Vagina (tissue), 2 donors: ENCODE measurements at places on chromosomes 5 and 9.

DNA sequence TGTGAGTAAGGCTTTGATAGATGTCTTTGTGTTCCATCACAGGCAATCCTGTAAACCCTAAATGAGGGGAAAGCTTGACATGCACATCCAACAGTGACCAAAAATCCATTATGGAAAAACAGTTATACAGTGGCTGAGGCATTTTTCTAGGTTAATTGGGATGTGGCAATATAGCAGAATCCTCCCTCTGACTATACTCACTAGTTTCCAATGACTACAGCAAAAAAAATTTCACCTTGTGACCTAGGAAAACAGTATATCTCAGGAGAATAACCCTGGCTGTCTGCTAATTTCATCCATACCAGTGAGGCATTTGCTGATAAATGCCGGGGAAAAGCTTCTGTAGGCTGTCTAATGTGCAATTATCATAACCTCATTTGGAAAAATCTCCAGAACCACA, 49.9 kb upstream of the SNCAIP start:
- no peaks in the 10 kb centered on the region for H3K27me3 ChIP-seq
- DNase-seq, result no peak
- no peaks in the 10 kb centered on the region for H3K36me3 ChIP-seq
- no peak overlapping the region for H3K4me3 ChIP-seq
- no peaks in the 10 kb centered on the region for H3K4me1 ChIP-seq

GRCh38 chr9:25602400-25603044, 75.7 kb downstream of the TUSC1 start:
- H3K27me3 ChIP-seq, result no peaks in the 10 kb centered on the region
- H3K36me3 ChIP-seq, result no peaks in the 10 kb centered on the region
- H3K4me3 ChIP-seq, result no peak overlapping the region
- no peak for DNase-seq

DNA sequence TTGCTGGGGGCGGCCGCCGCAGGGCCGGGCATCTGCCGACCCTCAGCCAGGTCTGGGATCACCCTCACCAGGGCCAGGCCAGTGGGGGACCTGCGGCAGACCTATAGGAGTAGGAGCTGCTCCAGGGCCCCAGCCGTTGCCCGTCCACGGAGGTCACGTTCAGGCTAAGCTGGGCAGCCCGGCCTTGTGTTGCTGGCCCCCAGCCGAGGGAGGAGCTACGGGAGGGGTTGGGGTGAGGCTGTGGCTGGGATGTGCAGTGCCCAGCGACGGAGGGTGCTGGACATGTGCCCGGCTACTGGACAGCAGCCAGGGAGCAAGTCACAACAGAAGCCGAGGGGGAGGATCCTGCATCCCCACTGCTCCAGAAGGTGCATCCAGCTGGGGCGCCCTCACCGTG, 39.6 kb upstream of the SLC6A19 start:
- no peak overlapping the region for H3K4me3 ChIP-seq
- H3K27me3 ChIP-seq, result no peaks in the 10 kb centered on the region
- H3K4me1 ChIP-seq, result no peaks in the 10 kb centered on the region
- H3K36me3 ChIP-seq, result no peaks in the 10 kb centered on the region

DNA sequence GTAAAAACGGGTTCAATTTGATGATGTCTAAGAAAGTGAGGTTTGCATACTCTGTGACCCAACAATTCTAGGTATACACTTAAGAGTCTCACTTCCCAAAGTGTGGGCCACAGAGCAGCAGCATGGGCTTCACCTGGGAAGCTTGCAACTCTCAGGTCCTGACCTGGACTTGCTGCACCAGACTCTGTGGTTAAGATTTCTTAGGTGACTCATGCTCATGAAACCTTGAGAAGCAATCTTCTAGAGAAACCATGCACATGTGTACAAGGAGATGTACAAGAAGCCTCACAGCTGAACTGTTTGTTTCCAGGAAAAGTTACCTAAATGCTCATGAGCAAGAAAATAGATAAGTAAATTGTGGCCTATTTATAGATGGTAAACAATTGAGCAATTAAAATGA, 30.0 kb downstream of the DNAJC21 start:
- H3K4me3 ChIP-seq, result no peak overlapping the region
- H3K27ac ChIP-seq, result no peak overlapping the region
- no peaks in the 10 kb centered on the region for H3K4me1 ChIP-seq
- H3K27me3 ChIP-seq, result no peaks in the 10 kb centered on the region
- H3K36me3 ChIP-seq, result peaks cover under 1% of the 10 kb centered on the region

DNA sequence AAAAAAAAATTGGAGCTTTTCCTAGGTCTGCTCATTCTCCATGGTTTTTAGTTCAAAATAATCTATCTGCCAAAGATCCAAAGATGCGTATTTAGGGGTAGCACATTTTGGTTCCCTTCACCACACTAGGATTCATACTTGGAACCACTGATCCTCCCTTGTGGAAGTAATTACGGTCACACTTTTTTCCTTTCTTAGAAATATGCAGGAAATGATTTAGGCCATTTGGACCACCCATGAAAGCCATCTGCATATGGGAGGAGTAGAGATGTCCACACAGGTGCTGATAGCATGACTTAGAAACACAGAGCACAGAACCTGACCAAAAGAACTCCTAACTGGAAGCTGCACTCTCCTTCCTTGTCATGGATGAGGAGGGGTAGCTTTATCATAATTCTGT, 105.9 kb upstream of the RAI14 start:
- no peaks in the 10 kb centered on the region for H3K27me3 ChIP-seq
- no peak overlapping the region for H3K4me3 ChIP-seq
- no peak overlapping the region for H3K27ac ChIP-seq
- DNase-seq, result no peak
- no peaks in the 10 kb centered on the region for H3K36me3 ChIP-seq

DNA sequence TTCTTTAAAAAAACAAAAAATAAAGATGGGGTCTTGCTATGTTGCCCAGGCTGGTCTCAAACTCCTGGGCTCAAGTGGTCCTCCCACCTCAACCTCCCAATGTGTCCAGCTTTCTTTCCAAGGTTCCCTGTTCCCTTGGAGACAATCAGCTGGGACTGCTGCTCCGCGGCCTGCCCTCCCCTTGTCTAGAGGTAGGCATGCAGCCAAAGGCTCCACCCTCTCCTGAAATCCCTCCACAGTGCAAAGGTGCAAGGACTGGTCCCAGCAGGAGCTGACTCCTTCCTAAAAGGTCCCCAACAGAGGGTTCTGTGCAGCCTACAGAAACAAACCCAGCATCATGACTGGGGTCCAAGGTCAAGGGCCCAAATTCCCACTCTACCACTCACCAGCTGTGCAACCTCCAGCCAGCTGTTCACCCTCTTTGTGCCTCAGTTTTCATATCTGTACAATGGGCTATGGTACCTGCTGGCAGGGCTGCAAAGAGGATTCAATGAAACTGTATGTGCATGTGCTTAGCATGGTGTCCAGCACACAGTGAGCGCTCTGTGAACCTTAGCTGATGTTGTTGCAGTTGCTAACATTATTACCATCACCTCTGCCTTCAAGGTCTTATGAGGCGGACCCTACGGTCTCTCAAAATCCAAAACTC, 47.5 kb downstream of the BARX1 start:
- no peak for DNase-seq
- H3K4me1 ChIP-seq, result no peaks in the 10 kb centered on the region
- no peaks in the 10 kb centered on the region for H3K36me3 ChIP-seq
- H3K27ac ChIP-seq, result no peak overlapping the region
- H3K4me3 ChIP-seq, result no peak overlapping the region

DNA sequence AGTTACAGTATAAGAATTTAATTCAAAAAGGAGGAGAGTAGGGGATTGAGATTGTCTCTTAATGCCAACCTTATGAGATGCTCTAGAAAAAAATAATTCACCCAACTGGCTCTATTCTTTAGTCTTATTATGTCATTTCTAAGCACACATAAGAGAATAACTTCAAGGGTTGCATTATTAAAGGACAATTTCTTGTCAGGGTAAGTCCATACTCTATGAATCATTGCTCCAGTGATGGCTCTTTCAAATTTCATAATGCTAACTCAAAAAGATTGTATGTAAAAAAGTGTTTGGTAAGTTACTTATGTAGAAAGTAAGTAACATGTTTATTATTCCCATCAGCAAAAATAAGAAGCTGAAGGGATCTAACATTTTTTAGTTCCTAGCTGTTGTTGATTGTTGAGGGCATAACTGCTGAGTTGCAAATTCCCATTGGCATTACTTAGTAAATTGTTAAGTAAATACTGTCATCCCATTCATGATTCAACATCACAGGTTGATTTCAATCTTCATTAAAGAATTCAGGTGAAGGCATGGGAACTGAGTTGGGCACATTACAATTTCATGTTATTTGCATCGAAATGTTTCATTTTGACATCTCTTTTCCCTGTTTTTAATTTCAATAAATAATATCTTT, 28.6 kb downstream of the ALDH1A1 start:
- no peak overlapping the region for H3K27ac ChIP-seq
- H3K4me3 ChIP-seq, result no peak overlapping the region
- no peaks in the 10 kb centered on the region for H3K4me1 ChIP-seq

DNA sequence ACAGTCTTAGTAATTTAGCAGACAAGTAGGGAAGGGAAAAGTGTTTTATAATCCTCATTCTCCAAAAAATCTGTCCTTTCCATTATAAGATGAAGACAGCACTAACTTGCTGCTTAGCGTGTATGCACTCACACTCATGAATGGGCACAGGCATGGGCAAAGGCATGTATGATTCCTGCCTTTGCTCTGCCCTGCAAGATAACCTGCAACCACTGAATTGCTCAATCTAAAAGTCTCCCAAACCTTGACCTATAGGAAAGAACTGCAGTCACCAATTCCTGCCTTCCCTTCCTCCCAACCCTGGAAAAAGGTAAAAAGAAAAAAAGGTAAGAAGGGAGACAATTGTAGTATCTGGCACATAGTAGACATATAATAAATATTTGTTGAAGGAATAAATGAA, 40.8 kb downstream of the ELL2 start:
- H3K36me3 ChIP-seq, result peaks cover 3% of the 10 kb centered on the region
- H3K27me3 ChIP-seq, result no peaks in the 10 kb centered on the region
- no peak for DNase-seq
- no peak overlapping the region for H3K27ac ChIP-seq

DNA sequence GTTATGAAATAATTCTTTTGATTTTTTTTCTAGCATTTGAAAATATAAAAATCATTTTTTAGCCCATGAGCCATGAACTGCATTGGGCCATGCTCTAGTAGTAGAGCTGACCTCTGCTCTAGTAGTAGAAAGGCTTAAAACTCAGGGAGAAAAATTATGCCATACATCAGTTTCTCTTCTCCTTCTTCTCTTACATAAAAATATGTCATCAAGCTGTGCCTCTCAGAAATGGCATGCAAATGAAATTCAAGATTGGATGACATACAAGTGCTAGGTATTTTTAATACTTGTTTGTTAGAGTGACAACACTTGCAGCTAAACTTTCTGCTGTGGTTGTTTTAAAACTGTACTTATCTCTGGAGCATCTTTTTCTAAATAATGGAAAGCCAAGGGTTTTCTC, 42.1 kb upstream of the TMOD1 start:
- H3K4me1 ChIP-seq, result no peaks in the 10 kb centered on the region
- H3K36me3 ChIP-seq, result peaks cover 7% of the 10 kb centered on the region
- H3K27me3 ChIP-seq, result no peaks in the 10 kb centered on the region

- no peaks in the 10 kb centered on the region for H3K27me3 ChIP-seq
- no peak overlapping the region for H3K27ac ChIP-seq
- DNase-seq, result no peak
Measured at GRCh38 chr9:114086009-114086408, 7.9 kb upstream of the AMBP start.
